Transverse colon (tissue), 4 donors: ENCODE measurements at places on chromosomes 13 and 19. TPM values are rescaled to one million over a fixed set of nuclear protein-coding genes. Genes with fewer than 3 reads are reported as not detected.

CAPN12 gene
- 2.6 TPM for total RNA-seq

SPRED3 gene
- total RNA-seq = 3.0 TPM

SOHLH2 gene
- total RNA-seq = not detected

DIRAS1 gene
- 1.4 TPM for total RNA-seq

PRKCG gene
- total RNA-seq = not detected

ATP4A gene
- not detected for total RNA-seq

NANOS3 gene
- total RNA-seq = not detected

MEGF8 gene
- 40.4 TPM for total RNA-seq

ZNF534 gene
- total RNA-seq = not detected

ZNF99 gene
- not detected for total RNA-seq

KLK8 gene
- total RNA-seq = not detected

NUCB1 gene
- total RNA-seq = 135 TPM

CBARP gene
- 0.32 TPM for total RNA-seq

TTYH1 gene
- total RNA-seq = 1.1 TPM

C1QTNF9 gene
- total RNA-seq = 0.48 TPM

GIPC3 gene
- 0.14 TPM for total RNA-seq

PBX4 gene
- total RNA-seq = 4.0 TPM

ALOX5AP gene
- 18.7 TPM for total RNA-seq

LRRC8E gene
- total RNA-seq = 1.5 TPM

CD79A gene
- total RNA-seq = 8.2 TPM

ZNF30 gene
- total RNA-seq = 2.2 TPM

TEX30 gene
- 6.0 TPM for total RNA-seq

FAM83E gene
- total RNA-seq = 128 TPM

NLRP7 gene
- total RNA-seq = not detected

FFAR3 gene
- total RNA-seq = not detected

SYCN gene
- total RNA-seq = not detected

PRSS57 gene
- total RNA-seq = not detected

VAV1 gene
- 8.1 TPM for total RNA-seq

RFPL4A gene
- total RNA-seq = not detected
